CD8-positive, alpha-beta memory T cell (primary cell): ENCODE measurements at places on chromosomes 7 and 10. TPM values are rescaled to one million over a fixed set of nuclear protein-coding genes. Genes with fewer than 3 reads are reported as not detected.

Gene CDNF
- total RNA-seq = 1.2 TPM

Gene ITGA8
- not detected for total RNA-seq

Gene BTBD16
- not detected for total RNA-seq

GRCh38 chr7:113998934-113999333 is 80.1 kb upstream of the PPP1R3A start:
- DNase-seq = no peak
- H3K4me1 ChIP-seq = no peaks in the 10 kb centered on the region
- no peak overlapping the region for H3K4me3 ChIP-seq
- H3K36me3 ChIP-seq = no peaks in the 10 kb centered on the region
- H3K27ac ChIP-seq = no peak overlapping the region

DNA sequence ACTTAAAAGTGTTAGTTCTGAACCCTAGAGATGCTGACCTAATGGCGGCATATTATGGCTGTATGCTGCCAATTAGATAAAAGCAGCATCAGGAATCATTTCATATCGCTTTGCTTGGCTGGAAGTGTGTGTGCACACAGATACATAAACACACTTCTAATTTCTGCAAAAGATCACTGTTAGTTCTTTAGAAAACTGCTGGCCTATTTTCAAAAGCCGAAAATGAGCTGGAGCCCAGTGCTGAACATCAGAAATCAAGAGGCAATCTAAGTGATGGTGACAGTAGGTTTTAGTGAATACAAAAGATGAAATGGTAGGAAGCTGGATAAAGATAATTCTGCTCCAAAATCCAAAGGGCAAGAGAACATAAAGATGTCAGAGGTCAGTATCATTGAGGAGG is 745.8 kb upstream of the LRRTM3 start:
- DNase-seq = no peak
- H3K36me3 ChIP-seq = no peaks in the 10 kb centered on the region
- no peak overlapping the region for H3K4me3 ChIP-seq
- no peaks in the 10 kb centered on the region for H3K4me1 ChIP-seq
- no peak overlapping the region for H3K27ac ChIP-seq
